NCI-H510A (cell line): ENCODE measurements at places on chromosomes 1 and 21.

GRCh38 chr1:119251751-119252150 lies 111.3 kb upstream of the WARS2 start:
- DNase-seq: no peak

DNA sequence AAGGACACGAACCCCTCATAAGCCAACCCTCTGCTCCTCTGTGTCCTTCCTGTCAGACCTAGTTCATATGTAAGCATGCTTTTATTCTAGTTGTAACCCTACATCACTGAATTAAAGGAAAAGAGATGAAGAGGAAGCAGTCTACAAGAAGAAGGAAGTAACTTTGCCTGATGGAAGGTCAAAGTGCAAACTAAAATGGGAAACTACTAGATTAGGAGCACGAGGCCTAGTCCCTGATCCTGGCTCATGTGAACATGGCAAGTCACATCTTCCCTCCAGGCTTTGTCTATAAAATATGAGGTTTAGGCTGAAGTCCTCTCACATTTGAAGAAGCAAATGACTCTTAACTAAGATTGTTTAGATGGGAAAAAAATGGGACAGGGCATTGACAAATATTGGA lies 13.2 kb downstream of the ZMYND12 start:
- DNase-seq: no peak

DNA sequence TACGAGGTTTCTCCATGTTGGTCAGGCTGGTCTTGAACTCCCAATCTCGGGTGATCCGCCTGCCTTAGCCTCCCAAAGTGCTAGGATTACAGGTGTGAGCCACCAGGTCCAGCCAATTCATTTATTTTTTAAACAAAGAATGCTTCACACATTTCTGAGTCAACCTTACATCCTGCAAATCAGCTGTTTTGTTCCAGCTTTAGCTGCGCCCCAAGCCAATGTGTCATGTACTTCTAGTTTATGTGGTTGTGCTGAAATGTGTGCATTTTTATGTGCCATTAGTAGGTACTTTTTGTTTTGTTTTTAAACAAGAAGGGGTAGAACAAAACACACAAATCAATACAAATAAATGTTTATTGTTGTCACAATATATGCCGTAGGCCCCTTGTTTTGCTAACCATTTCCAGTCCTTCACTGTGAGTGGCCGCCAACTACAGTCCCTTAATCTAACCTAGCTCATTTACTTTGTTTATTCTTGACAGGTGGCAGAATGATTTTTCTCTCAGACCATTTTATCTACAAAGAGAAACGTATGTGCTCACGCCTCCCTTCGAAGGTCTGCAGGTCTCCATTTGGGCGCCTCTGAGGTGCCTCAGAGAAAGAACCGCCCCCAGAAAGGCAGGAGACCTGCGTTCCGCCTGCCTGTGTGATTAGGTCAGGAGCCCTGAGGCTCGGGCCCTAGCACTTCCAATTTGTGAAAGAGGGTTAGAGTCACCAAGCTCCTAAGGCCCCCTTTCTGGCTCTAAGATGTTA lies 2.8 kb upstream of the CASQ2 start:
- DNase-seq: no peak

GRCh38 chr21:33015096-33015495 lies 10.6 kb upstream of the OLIG2 start:
- DNase-seq: no peak

GRCh38 chr1:24586970-24587820 lies 31.3 kb downstream of the NCMAP start:
- peak; percentile 10 for DNase-seq

DNA sequence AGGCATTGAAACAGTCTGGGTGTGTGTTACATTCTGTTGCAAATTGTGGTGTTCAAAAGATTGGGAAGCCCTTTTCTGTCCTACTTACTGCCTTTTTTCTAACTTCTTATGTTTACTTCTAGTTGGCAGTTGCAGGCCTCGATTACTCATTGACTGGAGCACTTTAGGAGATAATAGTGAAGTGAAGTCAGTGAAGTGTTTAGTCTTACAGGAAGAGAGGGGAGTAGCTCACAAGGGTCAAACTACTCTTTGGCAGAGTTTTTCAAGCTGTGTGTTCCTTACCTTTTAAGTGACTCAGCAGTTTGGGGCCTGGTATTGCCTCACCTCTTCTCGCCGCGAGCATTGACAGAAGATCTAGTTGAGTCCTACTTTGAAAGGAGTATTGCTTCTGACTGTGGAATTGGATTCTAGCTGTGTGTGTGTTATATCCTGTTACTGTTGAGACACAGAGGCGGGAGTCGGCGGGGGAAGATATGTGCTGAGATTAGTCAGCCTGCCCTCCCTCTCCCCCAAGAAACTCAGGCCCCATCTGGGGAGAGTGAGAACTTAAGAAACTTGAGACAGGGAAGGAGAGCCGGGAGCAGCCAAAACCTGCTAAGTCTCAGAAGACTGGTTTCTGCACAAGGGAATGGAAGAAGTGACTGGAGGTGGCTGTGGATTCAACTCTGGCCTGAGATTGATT lies 19.3 kb downstream of the AHCYL1 start:
- DNase-seq: peak; percentile 33

GRCh38 chr1:31348449-31348848 lies 24.4 kb downstream of the FABP3 start:
- DNase-seq: no peak

DNA sequence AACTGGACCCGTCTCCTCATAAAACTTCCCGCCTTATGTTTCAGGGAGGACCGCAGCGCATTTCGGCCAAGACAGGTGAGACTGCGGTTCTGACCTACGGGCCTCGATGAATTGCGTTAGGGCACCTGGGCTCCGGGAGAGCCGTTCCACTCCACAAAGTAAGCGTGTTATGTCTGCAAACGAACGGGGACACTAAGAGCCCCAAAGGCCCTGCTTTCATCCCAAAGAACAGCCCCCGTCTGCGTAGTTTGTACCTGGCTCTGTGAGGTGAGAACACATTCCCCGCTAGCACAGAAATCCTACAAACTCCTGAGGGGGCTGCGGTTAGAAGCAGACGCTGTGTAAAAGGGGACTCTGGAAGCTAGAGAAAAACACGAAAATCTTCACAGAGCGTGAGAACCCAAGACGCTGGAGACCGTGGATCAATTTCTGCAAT lies 41.6 kb upstream of the PPIAL4F start:
- no peak for DNase-seq

GRCh38 chr21:31136891-31137290 lies 98.6 kb upstream of the KRTAP19-8 start:
- DNase-seq: no peak

DNA sequence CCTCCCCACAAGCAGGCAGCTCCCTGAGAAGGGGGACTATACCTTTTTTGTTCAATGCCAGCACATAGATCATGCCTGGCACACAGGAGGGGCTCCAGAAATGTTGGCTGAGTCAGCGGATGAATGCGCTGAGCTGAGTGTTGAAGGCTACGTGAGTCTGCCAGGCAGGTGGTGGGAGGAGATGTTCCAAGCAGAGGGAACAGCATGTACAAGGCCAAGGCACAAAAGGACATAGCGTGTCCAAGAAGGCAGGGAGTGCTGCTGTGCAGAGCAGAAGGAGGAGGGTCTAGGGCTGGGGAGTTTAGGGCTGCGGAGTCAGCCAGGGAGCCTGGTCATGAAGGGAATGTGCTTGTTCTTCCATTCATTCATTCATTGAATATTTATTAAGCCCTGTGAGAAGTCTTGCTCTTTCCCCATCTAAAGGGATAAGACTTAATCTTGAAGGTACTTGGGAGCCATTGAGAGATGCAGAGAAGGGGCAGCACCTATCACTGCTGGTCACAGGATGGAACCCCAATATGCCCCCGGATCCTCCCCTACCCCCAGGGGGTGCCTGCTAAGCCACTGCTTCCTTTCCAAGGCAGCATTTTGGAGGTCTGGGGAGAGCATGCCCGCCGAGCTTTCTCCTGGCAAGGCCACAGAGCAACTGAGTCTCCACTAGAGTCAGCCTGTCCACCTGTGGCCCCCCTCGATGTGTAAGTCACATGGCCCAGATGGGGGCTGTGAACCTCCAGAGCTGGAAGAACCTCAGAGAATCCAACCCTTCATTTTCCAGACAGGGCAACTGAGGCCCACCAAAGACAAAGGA lies 31.2 kb upstream of the LAPTM5 start:
- DNase-seq: no peak

DNA sequence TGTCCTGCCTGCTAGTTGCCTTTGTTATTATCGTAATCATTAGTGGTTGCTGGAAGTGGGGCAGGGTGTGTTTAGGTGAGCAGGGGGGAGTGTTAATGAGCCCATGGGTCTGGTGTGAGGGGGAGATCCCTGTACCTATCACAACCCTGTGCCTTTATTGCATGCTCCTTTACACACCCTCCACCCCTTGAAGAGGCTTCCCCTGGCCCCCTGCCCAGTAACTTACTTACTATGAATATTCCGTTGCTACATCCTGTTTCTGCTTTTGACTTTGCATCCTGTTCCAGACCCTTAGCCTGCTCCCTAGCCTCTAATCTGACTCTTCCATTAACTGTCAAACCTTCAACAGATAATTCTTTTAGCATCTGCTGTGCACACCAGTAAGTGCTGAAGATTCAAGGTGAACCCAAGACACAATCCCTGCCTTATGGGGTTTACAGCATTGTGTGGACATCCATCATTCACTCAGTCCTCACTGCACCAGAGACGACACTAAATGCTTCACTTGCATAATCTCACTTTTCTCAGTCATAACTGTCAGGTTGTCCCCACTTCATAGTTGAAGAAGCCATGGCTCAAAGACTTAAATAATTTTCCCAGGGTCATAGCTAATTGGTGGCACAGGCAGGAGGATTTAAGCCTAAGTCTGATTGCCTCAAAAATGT lies 47.9 kb downstream of the CDC7 start:
- no peak for DNase-seq

- DNase-seq: no peak
Observed at GRCh38 chr1:13929313-13929712, 229.3 kb downstream of the PRDM2 start.

- DNase-seq: no peak
Observed at GRCh38 chr1:39090757-39091380, 64.7 kb downstream of the NDUFS5 start.

DNA sequence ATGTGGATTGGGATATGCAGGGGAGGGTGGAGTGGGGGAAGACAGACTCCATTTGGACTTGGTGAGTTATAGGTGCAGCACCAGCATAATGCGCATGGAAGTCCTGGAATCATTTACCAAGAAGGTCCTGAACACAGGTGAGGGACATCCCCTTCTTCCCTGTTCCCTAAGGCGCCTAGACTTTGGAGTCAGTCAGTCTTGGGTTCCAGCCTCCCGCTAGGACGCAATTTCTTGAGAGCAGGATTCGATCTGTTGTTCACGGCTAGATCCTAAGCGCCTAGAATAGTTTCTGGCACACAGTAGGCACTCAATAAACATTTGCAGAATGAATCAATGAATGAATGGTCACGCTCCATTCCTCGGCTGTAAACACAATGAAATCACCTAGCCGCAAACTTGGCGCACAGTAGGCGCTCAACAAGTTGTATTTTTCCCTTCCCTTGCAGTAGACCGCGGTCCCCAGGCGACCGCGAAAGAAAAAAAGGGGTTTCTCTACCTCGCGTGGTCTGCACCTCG lies 1.0 kb upstream of the AK4 start:
- DNase-seq: no peak
